ENCODE measurements at places on chromosomes 7 and 10. TPM values are rescaled to one million over a fixed set of nuclear protein-coding genes. Genes with fewer than 3 reads are reported as not detected.

GRCh38 chr7:20236790-20237189 is 19.6 kb upstream of the MACC1 start:
- DNase-seq: no peak

- DNase-seq: no peak
These were observed 320.5 kb downstream of the PTPRN2 start for GRCh38 chr7:158266817-158267741.

DNA sequence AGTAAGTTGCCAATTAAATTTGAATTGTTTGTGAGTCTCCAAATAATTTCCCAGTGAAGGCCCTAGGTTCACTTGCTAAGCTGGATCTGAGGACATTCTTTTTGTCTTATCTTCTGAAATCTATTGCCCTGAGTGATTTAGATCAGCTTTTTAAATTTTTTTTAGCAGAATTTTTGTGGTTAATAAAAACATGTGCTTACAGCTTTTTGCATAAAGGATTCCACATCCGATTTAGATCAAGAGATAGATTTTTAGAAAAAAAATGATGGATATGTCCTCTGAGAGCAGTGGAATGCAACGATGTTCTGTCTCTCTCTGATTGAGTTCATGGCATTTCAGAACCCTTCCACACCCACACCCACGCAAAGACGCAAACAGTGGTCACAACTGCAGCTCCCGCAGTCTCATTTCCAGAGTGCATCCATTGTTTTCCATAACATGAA is 358.8 kb downstream of the SUGCT start:
- no peak for DNase-seq

DNA sequence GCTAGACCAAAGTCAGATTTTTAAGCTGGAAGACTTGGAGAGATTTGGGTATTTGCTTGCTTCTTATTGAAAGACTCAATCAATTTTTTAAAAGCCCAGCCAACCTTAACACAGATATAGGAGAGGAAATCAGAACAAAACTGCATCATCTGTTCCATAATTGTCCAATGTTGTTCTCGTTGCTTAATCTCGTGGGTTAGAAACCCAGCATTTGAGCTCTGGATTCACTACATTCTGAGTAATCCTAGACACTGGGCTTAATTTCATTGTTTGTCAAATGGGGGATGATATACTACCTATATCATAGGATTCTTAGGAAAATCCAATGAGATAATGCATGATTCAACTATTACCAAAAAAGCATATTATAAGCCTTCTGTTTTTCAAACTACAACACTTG is 48.9 kb downstream of the CALD1 start:
- no peak for DNase-seq

GRCh38 chr10:14215641-14216040 is 115.1 kb downstream of the FRMD4A start:
- no peak for DNase-seq

DNA sequence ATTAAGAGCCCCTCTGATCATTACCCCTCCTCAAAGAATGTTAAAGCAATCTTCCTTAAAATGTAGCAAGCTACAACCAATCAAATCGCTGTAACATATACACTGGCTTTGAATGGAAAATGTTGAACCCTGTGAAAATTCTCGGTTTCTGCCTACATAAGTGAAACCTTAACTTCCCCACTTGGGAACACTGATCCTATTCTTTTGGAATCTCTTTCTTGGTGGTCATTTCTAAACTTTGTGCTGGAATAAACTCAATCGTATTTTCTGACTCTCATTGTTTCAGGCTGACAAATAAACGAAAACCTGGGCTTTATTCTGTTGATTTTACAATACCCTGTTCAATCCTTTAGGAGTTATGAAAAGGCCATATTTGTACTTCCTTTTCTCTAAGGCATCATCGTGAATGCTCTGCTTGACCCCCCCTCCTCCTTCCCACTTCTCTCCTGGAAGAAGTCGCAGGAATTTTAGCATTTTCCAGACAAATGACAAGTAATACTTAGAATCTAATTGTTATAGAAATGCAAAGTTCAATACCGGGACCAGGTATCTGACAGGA is 155.1 kb upstream of the FAM13C start:
- DNase-seq: no peak

The SPDYE2B gene
- 1.4 TPM for total RNA-seq

The CDH23 gene
- total RNA-seq: 125 TPM

The SPDYE16 gene
- total RNA-seq: 0.68 TPM

All from testis (tissue), 5 donors.